ENCODE measurements at places on chromosomes 3 and 15.
A peak's percentile ranks its signal among the peaks of the same experiment; 100 is the strongest.

GRCh38 chr3:37310666-37311050 lies 136.3 kb upstream of the LRRFIP2 start:
- no peak for DNase-seq

GRCh38 chr3:66712210-66712609 lies 211.4 kb upstream of the LRIG1 start:
- DNase-seq: no peak

DNA sequence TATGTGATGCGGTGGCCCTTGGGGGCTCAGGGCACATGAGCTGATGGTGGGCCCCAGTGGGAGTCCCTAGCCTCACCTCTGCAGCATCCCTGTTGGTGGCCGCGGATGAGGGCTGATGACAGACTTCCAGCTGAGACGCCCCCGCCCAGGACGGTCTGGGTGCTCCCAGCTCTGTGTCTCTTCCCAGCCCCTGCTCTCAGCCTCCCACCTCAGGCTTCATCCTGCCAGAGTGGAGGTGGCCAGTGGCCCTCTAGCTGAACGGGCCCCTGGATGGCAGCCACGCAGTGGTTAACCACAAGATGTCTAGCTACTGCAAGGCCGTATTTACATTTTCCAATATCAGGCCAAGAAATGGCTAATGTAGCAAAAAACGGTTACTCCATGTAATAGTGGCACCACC lies 205.3 kb upstream of the LINGO1 start:
- no peak for DNase-seq

DNA sequence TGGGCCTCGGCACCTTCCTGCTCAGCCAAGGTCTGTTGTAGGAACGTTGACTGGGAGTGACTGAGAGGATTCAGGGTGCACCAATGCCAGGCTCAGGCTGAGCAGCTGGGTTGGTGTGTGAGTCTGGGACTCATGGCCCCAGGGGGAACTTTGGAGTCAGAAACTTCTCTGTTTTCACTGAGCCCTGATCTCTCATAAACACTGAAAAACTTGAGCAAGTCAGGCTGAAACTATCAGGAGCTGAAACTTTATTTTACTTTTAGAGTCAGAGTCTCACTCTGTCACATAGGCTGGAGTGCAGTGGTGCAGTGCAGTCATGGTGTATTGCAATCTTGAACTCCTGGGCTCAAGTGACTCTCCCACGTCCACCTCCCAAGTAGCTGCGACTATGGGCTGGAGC lies 3.0 kb downstream of the TRAK1 start:
- no peak for DNase-seq

DNA sequence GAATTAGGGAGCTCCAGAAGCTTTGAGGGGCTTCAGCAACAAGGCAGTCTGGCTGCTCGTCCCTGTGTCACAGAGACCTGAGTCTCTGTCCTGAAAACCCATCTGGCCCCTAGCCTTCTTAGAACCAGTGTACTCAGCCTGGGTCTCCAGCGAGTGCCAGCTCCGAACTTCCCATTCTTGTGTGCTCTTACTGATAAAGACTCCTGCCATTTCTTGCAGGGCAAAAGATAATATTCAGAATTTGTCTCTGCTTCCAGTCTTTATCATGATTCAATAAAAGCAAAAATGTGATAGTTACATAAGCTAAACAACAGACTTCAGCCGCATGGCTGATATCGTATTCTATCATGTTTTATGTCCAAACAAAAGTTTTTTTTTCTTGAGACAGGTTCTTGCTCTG lies 36.0 kb upstream of the BCL2A1 start:
- DNase-seq: no peak

GRCh38 chr15:47987908-47988532 lies 132.8 kb upstream of the SLC24A5 start:
- DNase-seq: peak; percentile 20

GRCh38 chr3:150388498-150389418 lies 19.3 kb upstream of the TSC22D2 start:
- DNase-seq: no peak

DNA sequence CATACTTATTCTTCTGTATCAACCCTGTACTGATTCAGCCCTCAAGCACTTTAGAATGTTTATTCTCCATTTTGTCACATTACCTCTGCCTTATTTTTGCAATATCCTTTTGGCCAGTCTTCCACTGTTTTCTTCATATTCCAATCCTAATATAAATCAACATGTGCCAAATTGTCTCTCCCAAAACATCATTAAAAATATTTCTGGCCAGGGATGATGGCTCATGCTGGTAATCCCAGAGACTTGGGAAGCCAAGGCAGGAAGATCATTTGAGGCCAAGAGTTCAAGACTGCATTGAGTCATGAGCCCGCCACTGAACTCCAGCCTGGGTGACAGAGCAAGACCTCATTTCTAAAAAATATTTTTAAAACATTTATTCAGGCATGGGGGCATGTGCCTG lies 641.4 kb upstream of the CBLB start:
- DNase-seq: no peak

DNA sequence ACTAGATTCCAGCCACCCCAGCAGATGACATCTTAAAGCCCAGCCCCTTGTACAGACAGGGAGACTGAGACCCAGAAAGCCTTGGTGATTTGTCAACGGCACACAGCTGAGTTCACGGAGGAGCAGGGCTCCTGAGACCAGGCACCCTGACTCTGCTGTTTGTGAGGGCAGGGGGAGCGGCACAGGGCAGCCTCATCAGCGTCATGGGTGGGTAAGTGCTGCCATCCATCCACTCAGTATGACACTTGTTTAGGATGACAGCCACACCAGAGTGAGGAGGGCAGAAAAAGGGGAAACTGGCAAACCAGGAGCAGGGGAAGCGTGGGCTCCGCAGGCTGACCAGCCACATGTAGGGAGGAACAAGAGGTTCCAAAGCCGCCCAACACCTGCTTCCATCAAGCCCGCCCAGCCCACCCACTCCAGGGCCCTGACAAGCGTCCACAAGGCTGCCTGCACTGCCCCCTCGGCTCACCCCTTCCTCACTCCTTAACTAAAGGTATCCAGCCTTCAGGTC lies 19.9 kb downstream of the RBPMS2 start:
- no peak for DNase-seq

DNA sequence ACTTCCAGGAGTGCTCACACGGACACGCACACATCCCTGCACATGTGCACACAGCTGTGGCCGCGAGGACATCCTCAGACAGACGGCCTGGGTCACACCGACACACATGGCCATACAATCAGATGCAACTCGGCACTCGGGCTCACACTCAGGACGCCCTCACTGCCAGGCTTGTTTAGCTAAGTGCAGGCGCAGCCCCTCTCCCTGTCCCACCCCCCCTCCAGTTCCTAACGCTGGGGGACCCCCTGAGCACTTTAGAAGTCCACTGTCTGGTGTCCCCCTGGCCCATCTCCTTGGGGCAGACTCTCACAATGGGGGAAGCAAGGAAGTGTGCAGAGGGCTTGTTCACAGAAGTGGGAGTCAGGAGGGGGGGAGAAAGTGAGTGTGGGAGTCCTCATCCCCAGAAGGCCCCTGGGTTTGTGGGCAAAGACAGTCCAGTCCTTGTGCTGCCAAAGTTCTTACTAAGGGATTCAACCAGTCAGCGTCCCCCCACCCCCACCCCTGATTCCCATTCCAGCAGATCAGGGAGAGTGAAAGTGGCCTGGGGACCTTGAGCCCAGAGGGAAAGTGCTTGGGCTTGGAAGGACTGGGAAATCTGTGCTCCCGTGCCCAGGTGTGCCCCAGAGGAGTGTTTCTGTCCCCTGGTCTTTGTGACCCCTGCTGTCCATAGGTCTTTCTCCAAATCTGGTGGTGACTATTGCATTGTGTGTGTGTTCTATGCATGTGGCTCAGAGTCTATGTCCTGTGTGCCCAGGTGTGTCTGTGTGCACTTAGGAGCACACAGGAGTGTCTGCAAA lies 767 bp upstream of the GATA2 start:
- DNase-seq: no peak

DNA sequence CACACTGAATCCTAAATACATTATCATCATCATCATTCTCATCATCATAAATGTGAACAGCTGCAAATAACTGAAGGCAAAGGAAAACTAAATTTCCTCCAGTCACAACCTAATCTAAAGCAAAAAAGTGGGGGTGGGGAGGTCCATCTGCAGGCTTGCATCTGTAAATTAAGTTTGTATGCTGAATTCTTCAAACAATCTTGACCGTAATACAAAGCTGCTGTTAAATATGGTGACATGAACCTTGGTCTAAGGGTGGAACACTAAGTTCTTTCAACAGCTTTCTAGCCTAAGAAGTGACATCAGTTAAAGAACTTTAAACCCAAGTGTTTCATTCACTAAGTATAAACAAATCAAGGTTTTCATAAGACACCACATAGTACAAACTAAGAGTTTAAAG lies 4.3 kb downstream of the LRRFIP2 start:
- no peak for DNase-seq

DNA sequence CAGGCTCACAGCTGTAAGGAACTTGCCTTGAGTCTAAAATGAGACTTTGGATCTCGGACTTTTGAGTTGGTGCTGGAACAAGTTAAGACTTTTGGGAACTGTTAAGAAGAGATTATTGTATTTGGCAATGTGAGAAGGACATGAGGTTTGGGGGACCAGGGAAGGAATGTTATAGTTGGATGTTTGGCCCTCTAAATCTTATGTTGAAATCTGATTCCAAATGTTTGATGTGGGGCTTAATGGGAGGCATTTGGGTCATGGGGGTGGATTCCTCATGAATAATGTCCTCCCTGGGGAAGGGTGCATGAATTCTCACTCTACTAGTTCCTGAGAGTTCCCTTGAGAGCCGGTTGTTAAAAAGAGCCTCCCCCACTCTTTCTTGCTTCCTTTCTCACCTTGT lies 18.5 kb upstream of the CHCHD6 start:
- DNase-seq: no peak

DNA sequence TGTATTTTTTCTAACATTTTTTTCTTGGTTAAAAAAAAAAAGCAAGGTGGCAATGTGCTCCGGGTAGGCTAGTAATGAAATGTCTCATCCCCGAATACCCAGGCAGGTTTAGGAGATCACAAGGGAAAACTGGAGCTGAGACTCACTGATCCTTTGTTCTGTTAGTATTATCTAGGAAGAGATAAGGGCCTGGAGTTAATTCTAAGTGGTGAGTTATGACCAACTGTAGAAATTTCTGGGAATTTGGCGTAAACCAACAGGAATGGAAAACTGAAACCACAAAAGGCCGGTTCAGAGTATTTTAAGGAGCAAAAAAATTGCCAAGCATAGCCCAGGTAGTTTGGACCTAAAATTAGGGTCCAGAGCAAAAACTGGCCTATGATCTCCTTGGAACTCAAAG lies 12.4 kb downstream of the PPM1M start:
- DNase-seq: no peak

GRCh38 chr15:75452364-75452864 lies 924 bp upstream of the SIN3A start:
- peak; percentile 68 for DNase-seq

GRCh38 chr3:115062412-115062956 lies 84.6 kb downstream of the ZBTB20 start:
- no peak for DNase-seq

Data from nephron progenitor cell (in vitro differentiated cells).